ENCODE measurements at places on chromosomes 16 and 17.

- no peak for DNase-seq
These were observed 469.6 kb downstream of the SLC39A11 start for GRCh38 chr17:72622661-72623433.

- DNase-seq = no peak
These were observed 821.5 kb downstream of the CDH8 start for GRCh38 chr16:61214780-61215179.

DNA sequence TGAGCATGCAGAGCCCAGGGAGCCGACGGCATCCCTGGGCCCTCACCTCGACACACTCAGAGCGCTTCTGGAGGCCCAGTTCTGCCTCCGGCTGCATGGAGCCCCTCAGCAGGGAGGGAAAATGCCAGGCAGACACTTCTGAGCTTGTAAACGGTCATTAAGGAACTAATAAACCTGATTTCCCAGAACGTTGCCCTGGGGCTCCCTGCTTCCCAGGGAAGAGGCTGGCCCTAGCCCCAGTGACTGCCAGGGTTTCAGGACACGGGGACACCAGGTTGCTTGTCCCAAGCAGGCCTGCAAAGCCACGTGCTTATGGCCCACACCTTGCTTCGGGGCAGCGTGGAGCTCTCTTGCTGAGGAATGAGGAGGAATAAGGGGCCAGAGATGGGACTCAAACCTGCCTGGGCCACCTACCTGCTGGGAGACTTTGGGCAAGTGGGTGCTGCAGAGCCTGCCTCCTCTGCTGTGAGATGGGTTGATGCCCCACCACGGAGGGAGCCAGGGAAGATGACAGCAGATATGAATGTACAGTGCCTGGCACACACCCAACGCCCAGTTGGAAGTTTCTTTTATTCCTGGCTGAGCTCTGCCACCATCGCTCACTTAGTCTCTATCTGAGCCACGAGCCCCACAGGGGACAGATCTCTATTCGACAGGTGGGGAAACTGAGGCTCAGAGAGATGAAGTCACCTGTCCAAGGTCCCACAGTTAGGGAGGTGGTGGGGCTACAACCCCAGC lies 5.4 kb downstream of the RHBDF2 start:
- no peak for DNase-seq

DNA sequence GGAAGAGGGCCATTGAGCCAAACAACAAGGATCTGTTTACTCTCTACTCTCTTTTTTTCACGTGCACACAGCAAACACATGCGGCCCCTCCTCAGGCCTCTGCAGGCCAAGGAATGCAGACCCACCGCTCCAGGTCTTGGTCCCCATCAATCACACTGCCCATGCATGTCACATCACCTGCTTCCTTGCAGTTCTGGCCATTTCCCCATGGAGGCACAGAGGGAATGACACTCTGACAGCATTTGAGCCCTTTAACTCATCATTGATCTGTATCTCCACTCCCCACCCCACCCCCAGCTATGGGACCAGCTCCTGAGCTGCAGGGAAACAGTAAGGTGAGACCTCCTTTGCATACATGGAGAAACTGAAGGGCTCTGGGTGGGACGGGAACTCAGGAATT lies 45.9 kb upstream of the MEIOC start:
- DNase-seq = no peak

DNA sequence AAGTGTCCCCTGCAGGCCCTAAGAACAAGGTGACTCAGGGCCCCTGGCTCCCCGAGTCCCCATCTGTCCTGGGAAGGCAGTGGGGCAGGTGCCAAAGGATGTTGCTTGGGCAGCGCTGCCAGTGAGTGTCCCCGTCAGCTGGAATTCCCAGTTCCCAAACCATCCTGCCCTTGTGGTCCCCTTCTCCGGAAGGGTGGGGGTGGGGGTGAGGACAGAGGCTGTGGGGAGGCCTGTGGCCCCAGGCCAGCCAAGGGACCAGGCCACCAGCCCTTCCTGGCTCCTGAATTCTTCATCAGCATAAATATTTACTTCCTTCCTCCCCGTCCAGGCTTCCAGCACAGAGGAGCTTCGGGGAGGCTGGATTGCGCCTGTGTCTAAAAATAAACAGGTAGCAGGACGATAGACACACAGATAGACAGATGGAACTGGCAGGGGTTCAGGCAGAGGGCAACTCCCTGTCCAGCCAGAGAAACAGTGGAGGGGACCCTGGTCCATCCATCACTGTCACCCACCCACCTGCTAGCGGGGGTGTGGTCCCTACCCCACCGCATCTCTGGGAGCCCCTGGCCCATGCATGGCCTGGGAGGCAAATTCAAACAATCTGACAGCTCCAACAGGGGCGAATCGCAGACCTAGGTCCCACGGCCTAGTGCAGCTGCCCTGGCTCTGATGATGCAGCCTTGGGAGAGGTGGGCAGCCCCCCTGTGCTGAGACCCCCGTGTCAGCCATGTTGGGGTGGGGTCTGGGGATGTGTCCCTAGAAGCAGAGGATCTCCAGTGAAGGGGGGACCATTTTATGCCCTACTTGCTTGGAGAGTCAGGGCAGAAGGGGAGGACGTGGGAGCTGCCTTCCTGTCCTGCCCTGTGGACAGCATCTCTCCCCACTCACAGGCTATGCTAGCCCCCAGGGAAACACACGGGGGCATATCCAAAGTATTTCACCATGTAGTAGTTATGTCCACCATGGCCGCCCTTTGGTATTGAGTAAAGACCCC lies 13.2 kb downstream of the GLIS2 start:
- DNase-seq = no peak

DNA sequence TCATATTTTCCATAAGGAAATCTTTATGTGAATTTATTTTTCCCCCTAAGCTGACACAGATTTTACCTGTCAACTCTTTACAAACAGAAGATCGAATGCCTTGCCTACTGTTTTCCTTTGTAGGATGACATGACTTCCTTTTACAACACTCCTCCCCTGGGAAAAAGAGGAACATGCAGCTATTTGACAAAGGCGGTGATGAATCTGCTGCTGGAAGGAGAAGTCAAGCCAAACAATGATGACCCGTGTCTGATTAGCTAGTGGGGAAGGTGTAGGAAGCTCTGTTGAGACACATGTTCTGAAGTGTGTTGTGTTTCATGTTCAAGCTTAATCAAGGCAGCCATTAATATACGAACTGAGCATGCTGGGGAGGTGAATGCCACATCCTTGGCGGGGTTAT lies 238.0 kb downstream of the PHKB start:
- DNase-seq = no peak

DNA sequence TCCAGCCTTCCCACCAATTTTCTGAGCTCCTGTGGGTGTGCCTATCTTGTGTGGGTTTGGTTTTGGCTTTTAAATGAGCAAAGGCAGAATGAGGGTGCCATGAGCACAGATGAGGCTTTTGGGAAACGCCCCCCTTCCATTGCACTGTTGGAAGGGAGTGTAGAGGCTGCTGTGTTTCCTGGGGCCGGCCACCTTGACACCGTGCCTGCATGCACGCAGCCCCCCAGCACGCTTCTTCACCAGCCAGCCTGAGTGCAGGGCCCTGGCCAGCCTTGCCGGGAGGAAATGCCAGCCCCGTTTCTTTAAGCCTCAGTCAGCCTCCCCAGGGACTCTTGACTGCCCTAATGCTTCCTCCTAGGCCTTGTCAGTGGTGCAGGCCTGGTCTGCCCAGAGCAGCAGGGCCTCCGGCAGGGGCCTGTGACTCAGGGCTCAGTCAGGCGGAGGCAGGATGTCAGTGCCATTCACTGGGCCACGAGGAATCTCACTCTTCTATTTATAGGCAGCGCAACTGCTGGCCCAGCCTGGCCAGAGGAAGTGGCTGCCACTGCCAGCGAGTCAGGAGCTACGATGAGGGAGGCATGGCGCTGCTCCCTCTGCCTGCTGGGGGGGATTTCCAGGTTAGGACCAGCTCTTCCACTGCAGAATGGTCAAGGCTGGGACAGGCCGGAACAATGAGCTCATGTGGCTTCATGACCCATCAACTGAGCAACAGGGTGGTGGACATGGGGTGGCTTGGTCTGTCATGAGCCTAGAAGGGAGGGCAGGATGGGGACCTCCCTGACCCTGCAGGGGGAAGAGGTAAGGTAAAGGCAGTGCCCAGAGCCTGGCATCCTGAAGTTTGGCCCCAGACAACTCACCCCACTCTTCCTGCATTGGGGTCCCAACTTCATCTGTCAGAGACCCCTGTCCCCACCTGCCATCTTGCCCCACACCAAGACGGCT lies 205.2 kb downstream of the RAB11FIP4 start:
- no peak for DNase-seq

DNA sequence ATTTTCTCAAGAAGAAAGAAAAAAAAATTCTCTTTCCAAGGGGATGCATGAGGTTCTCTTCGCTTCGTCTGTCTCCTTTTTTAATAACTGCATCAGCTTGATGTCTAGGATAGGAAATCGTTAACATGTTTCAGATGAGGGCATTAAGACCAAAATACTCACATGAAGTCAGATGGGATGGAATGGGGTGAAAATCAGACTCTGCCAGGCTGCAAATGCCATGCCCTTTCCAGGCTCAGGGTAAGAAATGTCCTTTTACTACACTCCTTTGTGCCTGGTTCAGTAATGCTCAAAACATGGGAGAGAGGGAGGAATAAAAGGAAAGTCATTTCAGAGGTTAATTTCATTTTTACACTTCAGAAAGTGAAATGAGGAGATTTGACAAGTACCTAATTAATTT lies 21.7 kb upstream of the ERCC4 start:
- DNase-seq = no peak

- no peak for DNase-seq
These were observed 102.0 kb downstream of the GRIN2A start for GRCh38 chr16:10080051-10080772.

- DNase-seq = no peak
These were observed 111.7 kb upstream of the HS3ST4 start for GRCh38 chr16:25580041-25580440.

GRCh38 chr16:67967183-67967957 lies 1.1 kb downstream of the SLC12A4 start:
- no peak for DNase-seq

- peak; percentile 98 for DNase-seq
These were observed at the start of gene XPO6 for GRCh38 chr16:28211758-28212531. XPO6 (minus strand) TSS chr16:28211965; CDS start chr16:28211368, 597 bp downstream.

GRCh38 chr17:34225046-34225445 lies 30.0 kb upstream of the CCL2 start:
- DNase-seq = no peak

GRCh38 chr16:80100186-80100585 lies 440.6 kb upstream of the DYNLRB2 start:
- DNase-seq = no peak

- no peak for DNase-seq
These were observed 2.8 kb downstream of the EMP2 start for GRCh38 chr16:10577305-10578202.

GRCh38 chr17:49252148-49252695 lies 21.6 kb upstream of the PHOSPHO1 start:
- DNase-seq = no peak

GRCh38 chr16:14455573-14455972 lies 174.5 kb downstream of the PARN start:
- DNase-seq = peak; percentile 16

GRCh38 chr17:14840616-14841231 lies 424.4 kb downstream of the PMP22 start:
- DNase-seq = no peak

- no peak for DNase-seq
These were observed 9.0 kb downstream of the FASN start for GRCh38 chr17:82088838-82089722.

GRCh38 chr16:12062343-12063003 lies 85.9 kb downstream of the SNX29 start:
- DNase-seq = no peak

DNA sequence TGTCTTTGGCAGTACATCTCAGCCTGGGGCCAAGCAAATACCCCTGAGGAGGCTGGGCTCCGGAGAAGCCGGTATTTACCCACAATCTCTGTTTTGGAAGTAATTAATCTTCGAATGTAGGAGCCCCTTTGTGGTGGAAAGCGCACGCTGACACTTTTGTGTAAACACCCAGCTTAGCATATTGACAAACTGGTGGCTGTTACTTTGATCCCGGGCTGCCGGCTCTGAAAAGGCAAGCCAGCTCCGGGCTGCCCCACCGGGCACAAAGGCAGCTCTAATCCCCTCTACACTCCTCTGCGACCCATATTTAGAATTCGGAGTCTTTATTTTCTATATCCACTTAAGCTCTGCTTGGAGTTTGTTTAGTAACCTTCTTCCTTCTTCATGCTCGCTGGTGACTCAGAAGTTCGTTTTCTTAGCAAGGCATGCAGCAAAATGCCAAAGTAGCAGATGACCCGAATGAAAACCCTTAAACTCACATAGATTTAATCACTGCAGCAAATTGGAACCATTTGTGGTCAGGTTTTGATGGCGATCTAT lies 144.0 kb upstream of the IRX3 start:
- no peak for DNase-seq

GRCh38 chr16:81885976-81886586 lies 107.0 kb downstream of the PLCG2 start:
- DNase-seq = peak; percentile 71

- no peak for DNase-seq
These were observed 77.7 kb upstream of the GNG13 start for GRCh38 chr16:878072-878784.

DNA sequence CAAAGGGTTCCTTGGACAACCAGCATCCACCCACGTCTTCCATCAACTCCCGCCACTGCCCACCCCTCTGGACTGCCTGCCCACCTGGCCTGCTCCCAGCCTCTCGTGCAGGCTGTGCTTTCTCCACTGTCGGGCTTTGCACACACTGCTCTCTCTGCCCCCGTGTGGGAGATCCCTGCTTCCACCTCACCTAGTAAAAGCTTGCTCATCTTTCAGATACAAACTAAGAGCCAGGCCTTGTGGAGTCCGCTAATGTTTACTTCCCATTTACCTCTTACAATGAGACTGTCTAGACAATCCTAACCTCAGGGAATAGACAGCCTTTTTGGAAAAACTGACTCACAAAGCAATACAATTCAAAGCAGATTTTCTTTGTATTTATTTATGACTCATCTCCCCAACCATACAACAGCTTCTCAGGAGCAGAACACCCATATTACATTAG lies 67.6 kb downstream of the USP31 start:
- DNase-seq = no peak

GRCh38 chr17:72396121-72396520 lies 275.3 kb downstream of the SOX9 start:
- DNase-seq = no peak

DNA sequence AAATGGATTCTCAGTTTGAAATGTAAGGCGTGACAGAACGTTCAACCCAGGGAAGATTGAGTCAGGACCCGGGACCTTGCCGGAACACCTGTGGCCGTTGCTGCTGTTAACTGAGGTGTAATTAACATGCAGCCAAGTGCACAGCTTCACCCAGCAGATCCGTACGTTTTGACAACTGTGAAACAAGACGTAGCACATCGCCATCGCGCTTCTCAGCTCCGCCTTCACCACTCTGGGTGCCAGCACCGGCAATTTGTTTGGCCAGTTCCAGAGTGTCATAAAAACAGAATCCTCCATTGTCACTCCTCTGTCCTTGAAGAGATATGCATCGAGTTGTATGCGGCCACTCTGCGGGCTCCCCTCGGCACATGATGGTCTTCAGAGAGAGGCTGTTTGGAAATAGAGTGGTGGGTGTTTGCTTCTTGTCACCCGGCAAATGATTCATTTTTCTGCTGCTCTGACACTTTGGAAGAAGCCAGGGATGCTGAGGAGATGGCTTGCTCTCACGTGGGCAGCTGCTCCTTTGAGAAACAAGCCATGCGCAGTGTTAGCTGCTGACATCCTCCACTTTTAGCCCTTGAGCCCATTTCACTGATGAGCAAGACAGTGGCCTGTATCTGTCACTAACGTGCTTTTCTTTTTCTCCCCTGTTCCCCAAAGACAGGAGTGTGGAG lies 22.6 kb downstream of the NAA60 start:
- DNase-seq = no peak

- no peak for DNase-seq
These were observed 10.0 kb downstream of the SOCS1 start for GRCh38 chr16:11245988-11246387.

GRCh38 chr17:29089601-29090044 lies 46.7 kb downstream of the PIPOX start:
- DNase-seq = no peak
